Activated T-helper 17 cell treated with anti-CD3 and anti-CD28 coated beads, Interleukin-2, amount 50 U/mL, for 72 hours (primary cell): ENCODE measurements at places on chromosomes 7 and 10. TPM values are rescaled to one million over a fixed set of nuclear protein-coding genes. Genes with fewer than 3 reads are reported as not detected.

Gene MDFIC
- total RNA-seq: 64.1 TPM

Gene ZNF775
- total RNA-seq: 2.5 TPM

DNA sequence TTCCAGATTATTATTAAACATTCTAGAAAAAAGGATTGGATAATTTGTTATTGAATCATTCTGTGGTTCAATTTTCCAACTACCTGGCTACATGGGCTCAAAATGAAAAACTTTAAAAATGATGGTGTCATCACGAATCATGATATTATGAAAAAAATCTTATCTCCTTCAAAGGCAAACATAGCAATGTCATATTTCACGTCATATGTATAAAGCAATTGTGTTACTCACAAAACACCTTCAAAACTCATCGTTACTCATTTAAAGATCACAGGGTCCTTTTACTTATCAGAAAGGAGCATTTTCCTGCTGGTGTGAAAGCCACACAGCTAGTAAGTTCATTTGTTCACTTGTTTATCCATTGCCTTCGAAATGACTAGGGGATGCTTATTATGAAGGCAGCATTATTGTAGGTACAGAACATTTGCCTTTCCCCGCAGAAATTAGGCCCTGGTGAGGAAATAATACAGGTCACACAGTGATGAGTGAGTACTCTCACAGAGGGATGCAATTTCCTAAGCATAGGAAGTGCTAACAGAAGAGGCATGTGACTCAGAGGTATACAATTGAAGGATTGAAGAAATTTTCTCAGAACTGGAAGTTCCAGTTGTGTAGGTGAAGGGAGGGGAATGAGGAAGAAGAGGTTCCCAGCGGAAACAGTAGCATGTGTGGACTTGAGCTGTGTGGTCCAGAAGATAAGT lies 478.7 kb downstream of the INHBA start:
- ATAC-seq: no peak

Gene RFC2
- 62.2 TPM for total RNA-seq

DNA sequence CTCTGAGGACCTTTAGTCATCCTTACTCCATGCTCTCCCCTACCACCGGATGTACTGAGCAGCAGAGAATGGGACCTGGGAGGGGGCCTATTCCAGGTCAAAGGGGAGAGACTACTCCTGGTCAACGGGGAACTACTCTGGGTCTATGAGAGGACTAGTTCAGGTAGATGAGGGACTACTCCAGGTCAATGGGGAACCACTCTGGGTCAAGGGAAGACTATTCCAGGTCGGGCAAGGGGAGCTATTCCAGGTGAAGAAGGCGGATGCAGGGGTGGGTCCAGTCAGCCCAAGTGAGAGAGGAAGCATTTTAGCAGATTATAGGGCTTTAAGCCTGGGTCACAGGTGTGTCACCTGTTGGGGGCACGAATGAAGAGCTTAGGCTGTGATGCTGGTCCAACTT lies 35.4 kb downstream of the CCM2 start:
- no peak for ATAC-seq

Gene CHAT
- not detected for total RNA-seq

Gene ABCB8
- total RNA-seq: 52.0 TPM

Gene FAM200A
- total RNA-seq: 2.7 TPM

DNA sequence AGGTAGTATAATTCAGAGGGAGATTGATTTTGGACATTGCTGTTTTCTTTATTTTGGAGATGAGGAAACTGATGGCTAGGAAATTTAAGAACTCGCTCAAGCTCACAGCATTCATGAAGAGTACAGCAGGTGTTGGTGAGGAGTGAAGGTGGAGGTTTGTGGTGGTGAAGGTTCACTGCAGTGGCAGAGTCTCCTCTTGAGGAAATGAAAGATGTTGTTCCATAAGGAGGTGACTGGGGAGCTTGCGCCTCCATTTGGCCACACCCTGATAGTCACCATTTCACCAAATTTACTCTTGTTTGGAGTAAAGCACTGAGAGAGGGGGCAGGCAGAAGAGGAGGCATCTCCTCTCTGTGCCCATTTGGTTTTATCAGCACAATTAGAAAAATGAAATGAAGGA lies 46.4 kb upstream of the TARP start:
- no peak for ATAC-seq

- no peak for ATAC-seq
Measured at GRCh38 chr10:106327747-106328146, 836.8 kb downstream of the SORCS1 start.

GRCh38 chr7:148304083-148304335 lies 286.6 kb upstream of the C7orf33 start:
- ATAC-seq: no peak

GRCh38 chr10:96998329-96998888 lies 166.3 kb downstream of the LCOR start:
- no peak for ATAC-seq

Gene SORCS1
- total RNA-seq: not detected

Gene MEOX2
- total RNA-seq: not detected

DNA sequence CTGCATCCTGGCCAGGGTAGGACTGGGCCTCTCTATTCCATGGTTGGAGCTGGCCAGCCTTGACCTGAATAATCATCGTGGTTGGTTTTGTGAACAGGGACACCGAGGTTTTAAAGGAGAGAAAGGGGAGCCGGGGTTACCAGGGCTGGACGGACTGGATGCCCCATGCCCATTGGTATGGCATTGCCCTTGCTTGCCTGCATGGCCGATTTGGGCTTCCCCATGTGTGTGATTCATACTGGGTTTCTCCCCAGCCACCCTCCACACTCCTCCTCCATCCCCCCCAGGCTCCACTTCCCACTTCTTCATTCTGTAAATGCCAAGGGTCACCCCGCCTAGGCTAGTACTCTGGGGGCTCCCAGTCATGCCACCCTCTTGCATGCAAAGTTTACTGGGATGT lies 98.8 kb upstream of the MACROH2A2 start:
- no peak for ATAC-seq

Gene TMEM130
- total RNA-seq: not detected

- no peak for ATAC-seq
Measured at GRCh38 chr10:74852381-74852780, 26.0 kb downstream of the KAT6B start.

- no peak for ATAC-seq
Measured at GRCh38 chr10:3858051-3858845, 73.2 kb upstream of the KLF6 start.

- ATAC-seq: no peak
Measured at GRCh38 chr7:4823441-4824119, 38.2 kb downstream of the PAPOLB start.

DNA sequence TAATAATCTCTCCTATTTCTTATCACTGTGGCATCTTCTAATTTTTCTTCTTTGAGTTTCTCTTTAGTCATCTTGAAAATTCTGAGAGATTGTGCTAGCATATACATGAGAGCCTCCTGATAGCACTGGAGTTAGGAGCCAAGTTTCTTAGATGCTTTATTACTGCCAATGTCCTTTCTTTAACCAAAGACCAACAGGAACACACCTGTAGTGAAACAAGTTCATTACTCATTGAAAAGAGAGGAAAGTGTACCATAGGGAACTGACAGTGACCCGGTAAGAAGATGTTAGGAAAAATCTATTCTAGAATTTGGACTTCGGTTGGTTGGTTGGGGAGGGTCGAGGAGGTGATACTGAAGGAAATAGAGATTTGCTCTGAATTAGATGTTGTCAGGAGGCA lies 27.1 kb upstream of the CD36 start:
- ATAC-seq: no peak

DNA sequence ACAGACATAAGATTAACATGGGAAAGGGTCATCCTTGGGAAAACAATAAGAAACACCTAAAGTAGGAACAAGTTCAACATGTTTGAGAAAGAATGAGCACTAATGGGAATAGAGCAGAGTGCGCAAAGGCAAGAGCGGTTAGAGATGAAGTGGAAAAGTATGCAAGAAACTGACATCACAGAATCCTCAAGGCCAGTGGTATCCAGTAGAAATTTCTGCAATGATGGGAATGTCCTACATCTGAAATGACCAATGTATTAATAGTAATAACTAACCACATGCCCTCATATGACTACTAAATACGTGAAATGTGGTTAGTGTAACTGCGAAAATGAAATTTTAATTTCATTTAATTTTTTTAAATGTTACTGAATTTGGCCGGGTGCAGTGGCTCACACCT lies 54.8 kb downstream of the TFEC start:
- ATAC-seq: no peak

DNA sequence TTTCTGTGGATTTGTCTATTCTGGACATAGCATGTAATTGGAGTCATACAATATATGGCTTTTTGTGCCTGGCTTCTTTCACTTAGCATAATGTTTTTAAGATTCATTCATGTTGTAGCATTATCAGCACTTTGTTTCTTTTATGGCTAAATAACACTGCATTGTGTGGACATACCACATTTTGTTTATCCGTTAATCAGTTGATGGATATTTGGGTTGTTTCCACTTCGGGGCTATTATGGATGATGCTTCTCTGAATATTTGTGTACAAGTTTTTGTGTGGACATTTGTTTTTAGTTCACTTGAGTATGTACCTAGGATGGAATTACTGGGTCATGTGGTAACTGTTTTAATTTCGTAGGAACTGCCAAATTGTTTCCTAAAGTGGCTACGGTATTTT lies 6.4 kb downstream of the LCOR start:
- ATAC-seq: no peak

- no peak for ATAC-seq
Measured at GRCh38 chr10:127577376-127578258, 28.5 kb downstream of the NPS start.

- peak; percentile 42 for ATAC-seq
Measured at GRCh38 chr10:12252882-12253546, 57.0 kb downstream of the CDC123 start.

DNA sequence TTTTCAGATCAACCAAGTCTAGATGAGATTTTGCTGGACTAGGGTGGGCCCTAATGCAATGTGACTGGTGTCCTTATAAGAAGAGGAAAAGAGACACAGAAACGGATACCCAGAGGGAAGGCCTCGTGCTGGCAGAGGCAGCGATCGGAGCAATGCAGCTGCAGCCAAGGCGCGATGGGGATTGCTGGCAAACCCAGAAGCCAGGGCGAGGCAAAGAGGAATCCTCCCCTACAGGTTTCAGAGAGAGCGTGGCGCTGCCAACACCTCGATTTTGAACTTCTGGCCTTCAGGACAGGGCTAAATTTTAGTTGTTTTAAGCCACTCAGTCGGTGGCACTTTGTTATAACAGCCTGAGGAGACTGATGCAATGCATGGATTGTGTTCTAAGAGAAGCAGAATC lies 157.1 kb upstream of the RHEB start:
- no peak for ATAC-seq

Gene PDZD7
- 0.48 TPM for total RNA-seq

- ATAC-seq: no peak
Measured at GRCh38 chr7:26704036-26704435, 160.4 kb downstream of the SKAP2 start.

DNA sequence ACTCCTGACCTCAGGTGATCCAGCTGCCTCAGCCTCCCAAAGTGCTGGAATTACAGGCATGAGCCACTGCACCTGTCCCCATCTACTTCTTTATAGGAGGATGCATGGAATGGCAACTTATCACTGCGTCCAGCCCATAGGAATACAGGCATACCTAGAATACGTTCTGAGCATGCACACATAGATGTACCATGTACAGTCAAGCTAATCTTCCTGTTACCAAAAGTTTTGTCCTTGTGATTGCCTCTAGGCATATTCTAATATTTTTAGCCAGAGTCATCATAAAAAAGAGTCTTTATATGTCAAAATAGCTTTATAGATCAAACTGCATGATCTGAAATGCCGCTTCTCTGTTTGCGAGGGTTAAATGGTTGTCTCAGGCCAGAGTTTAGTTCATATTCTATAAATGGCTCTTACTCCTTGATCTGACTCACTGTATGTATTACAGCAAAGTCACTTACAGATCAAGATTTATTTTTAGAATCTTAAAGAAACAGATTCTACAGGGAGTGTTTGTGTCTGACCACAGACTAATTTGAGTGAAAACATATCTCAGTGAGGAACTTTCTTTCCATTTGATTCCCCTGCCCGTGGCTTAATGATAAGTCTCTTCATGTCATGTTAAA lies 210.9 kb downstream of the CREB5 start:
- ATAC-seq: no peak

DNA sequence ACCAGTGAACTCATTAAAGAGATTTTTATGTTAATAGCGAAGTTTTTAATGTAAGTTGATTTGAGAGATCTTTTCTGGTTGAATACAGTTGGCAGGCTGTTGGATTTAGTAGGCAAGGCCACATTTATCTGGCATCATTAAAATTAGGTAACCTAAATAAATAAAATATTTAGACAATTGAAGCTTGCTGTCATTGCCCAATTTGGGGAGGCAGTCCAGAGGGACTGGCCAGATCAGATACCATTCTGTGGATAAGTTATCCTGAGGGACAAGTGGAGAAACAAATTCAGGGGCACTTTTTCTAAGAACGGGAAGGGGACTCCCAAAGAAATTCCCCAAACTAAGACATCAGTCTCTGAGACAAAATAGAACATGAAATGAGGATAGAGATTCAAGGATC lies 397.8 kb downstream of the GFRA1 start:
- no peak for ATAC-seq

Gene ST8SIA6
- total RNA-seq: 0.84 TPM

Gene STYXL1
- 31.1 TPM for total RNA-seq

- ATAC-seq: no peak
Measured at GRCh38 chr7:53743697-53744402, 708.4 kb downstream of the POM121L12 start.
